ENCODE measurements at places on chromosomes 4 and X.
A peak's percentile ranks its signal among the peaks of the same experiment; 100 is the strongest.

- DNase-seq: no peak
These were observed 26.7 kb downstream of the NR3C2 start for GRCh38 chr4:148415500-148415899.

GRCh38 chr4:73103799-73104503, 34.4 kb upstream of the COX18 start:
- no peak for DNase-seq

GRCh38 chrX:136453771-136454170, 34.0 kb upstream of the BRS3 start:
- DNase-seq: no peak

DNA sequence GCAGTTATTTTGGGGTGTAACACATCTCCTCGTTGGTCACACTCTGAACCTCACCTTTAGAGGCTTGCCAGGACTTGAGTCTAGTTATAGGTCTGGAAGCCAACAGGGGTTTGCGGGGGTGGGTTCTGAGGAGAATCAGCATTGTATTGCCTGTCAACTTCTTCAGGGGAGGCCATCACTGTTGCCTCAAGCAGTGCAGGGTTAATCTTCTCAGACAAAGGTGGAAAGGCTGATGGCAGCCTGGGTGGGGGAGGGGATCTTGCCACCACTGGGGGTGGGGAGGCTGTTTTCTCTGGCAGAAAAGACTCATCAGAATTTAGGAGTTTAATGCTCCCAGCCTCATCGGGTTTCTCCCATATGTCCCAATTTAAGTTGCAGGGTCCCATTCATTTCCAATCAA, 387.8 kb downstream of the PRR32 start:
- DNase-seq: no peak

- no peak for DNase-seq
These were observed 20.1 kb downstream of the LYAR start for GRCh38 chr4:4269856-4270255.

GRCh38 chr4:80576796-80577195, 241.3 kb downstream of the CFAP299 start:
- no peak for DNase-seq

GRCh38 chr4:102319594-102319993, 25.7 kb downstream of the SLC39A8 start:
- DNase-seq: no peak

DNA sequence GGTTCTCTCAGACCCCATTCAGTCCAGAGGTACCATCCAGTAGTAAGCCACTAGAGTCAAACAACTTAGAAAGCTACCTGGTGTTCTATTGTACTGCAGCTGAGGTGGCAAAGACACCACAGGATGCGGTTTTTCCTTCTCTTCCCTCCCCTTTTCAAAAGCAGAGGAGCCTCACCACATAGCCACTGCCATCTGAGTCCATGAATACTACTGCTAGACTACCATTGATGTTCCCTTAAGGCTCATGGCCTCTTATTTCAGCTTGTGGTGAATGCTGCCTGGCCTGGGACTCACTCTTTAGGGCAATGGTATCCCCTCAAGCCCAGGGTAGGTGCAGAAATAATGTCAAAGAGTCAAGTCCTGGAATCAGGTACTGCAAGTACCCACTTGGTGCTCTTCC, 41.8 kb upstream of the KLHL4 start:
- DNase-seq: no peak

- DNase-seq: no peak
These were observed 3.8 kb downstream of the ASMT start for GRCh38 chrX:1618689-1619088.

DNA sequence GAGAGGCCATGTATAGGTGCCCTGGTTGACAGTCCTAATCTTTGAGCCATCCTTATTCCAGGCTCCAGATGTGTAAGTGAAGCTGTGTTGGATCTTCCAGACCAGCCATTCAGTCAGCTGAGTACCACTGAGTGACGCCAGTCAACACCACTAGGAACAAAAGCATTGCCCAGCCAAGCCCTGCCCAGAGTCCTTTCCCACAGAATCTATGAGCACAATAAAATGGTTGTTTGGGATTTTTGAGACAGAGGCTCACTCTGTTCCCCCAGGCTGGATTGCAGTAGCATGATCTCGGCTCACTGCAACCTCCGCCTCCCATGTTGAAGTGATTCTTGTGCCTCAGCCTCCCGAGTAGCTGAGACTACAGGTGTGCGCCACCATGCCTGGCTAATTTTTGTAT, 262.5 kb downstream of the BCOR start:
- DNase-seq: no peak

DNA sequence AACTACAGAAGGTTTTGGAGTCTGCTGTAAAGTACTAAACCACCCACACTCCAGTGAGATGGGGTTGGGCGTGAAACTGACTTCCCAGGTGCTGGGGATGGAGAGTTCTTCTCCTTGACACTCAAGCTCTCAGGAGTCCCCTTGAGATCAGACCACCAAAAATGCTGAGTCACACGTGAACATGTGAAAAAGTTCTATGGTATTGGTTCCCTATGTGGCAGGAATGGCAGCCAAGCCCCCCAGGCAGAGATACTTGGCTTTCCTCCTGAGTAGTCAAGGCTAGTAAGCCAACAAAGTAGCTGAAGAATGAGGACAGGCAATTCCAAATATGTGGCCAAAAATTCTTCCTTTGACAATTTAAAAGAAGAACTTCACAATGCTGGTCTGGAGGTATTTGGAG, 222.0 kb upstream of the ADAMTS3 start:
- DNase-seq: no peak

- no peak for DNase-seq
These were observed 50.9 kb upstream of the ADRA2C start for GRCh38 chr4:3715061-3715854.

- DNase-seq: no peak
These were observed 48.3 kb downstream of the SEL1L3 start for GRCh38 chr4:25814301-25815136.

DNA sequence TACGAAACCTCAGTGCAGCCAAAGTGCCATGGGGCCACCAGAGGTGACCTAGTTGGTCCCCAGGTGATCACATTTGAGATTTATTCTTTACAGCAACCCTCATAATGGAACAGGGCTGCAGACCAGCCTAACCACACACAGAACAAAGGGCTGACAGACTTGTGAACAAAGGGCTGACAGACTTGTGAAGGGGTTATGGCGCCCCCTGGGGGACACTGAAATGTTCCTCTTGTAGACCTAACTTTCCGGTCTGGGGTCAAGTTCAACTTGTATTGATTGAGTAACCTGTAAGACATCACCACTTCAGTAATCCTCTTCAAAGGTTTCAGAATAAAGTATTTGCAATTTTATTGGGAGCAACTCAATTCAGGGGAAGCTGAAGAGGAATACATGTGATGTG, 175.9 kb upstream of the RPS6KA3 start:
- peak; percentile 27 for DNase-seq

GRCh38 chr4:144499777-144500176, 146.2 kb upstream of the HHIP start:
- no peak for DNase-seq

DNA sequence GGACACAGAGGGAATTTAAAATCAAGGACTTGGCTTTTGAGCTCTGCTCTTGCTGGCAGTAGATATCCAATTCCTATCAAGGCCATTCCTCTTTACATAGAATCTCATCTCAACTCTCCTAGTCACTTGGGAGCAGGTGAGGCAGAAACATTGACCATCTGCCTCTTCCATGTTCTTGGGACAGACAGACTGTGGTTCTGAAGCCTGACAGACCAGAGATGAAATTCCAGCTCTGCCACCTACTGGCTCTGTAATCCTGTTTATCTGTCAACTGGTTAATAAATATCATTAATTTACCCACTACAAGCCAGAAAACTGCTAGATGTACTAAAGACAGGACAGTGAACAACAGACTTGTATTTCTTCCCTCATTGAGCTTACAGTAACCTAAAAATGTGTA, 300.8 kb downstream of the ADGRL3 start:
- no peak for DNase-seq

- no peak for DNase-seq
These were observed 1076.8 kb downstream of the PDHA2 start for GRCh38 chr4:96916711-96917110.

GRCh38 chr4:173436149-173436579, 37.2 kb upstream of the SCRG1 start:
- no peak for DNase-seq

- DNase-seq: no peak
These were observed 145.1 kb downstream of the TBL1X start for GRCh38 chrX:9609987-9610386.

- DNase-seq: no peak
These were observed 16.7 kb downstream of the SLC7A11 start for GRCh38 chr4:138225477-138225876.

- no peak for DNase-seq
These were observed 49.3 kb upstream of the CLCN4 start for GRCh38 chrX:10107483-10107882.

DNA sequence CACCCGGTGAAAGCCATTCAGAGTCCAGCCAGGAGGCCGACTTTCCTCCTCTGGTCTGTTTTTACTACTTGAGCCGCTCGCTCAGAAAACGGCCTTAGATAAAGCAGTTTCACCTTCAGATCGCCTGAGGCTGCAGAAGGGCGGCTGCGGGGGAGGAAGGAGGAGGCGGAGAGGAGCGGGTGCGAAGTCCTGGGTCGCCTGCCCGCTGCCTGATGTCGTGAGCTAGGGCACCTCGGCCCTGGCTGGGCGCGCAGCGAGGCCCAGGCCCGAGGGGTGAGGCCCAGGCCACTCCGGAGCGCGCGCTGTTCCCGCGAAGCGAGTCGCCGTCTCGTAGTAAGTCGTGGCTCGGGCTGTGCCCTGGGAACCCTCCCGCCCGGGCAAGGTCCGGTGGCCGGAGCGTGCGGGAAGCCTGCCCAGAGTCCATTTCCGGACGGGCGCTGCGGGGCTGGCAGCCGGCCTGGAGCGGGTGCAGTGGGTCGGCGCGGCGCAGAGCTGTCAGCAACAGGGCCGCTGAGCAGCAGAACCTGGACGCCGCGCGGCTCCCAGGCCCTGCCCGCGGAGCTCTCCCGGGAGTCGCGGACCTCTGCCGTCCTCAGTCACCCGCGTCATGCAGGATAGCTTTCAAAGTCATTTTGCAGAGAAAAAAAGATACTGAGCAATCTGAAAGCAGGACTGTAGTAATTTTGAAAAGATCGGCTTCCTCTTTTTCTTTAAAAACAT, 18.6 kb downstream of the TRIM2 start:
- peak; percentile 40 for DNase-seq

- DNase-seq: no peak
These were observed 4.6 kb downstream of the SEC31A start for GRCh38 chr4:82886147-82886942.

DNA sequence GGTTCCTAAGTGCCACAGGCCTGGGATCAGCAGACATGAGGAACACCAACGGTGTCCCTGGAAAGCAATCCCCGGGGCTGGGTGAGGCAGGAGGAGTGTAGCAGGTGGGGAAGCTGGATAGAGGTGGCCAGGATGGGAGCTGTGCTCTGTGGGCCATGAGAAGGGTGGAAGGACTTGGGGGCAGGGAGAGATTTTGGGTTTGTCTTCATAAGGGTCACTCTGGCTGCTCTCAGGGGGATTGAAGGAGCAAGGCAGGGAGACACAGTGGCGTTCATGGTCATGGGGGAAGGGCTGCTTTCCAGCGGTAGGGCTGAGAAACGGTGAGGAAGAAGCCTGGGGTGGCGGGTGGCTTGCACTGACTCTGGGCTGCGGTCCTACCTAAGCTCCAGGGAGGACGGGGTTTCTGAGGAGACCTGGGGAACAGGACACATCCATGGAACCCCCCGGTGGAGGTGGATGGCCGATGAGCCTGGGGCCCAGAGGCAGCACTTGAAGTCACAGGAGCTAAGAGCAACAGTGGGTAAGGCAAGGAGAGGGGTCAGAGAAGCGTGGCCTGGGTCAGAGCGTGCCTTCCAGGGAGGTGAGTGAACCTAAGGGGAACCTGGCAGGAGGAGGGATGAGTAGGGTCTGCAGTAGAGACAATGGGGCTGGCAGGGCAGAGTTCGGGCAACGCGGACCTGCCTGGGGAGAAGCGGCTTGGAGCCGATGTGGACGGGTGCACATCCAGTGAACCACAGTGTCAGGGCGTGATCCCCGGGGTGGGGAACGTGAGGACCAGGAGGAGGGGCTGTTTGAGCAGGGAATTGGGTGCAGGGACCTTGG, 12.4 kb upstream of the CTBP1 start:
- DNase-seq: no peak

DNA sequence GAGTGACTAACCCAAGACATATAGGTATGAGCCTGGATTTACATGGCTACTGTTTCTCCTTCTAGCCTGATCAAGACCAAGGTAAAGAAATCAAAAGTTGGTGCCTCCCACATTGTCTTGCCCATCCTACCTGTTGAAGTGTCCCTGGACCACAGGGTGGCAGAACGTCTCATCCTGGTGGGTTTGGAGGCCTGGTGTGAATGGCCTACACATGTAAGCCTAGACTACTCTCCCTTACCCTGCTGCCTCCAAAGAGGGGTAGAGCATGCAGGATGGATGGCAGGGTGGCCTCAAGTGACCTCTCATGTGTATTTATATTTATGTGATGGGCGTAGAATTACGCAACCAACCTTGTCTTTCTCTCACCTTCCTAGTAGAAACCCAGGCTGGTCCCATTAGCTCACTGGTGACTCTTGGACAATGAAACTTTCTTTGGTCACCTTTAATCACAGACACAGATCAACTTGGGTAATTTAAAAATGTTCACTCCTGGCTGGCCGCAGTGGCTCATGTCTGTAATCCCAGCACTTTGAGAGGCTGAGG, 73.3 kb upstream of the SOD3 start:
- no peak for DNase-seq

DNA sequence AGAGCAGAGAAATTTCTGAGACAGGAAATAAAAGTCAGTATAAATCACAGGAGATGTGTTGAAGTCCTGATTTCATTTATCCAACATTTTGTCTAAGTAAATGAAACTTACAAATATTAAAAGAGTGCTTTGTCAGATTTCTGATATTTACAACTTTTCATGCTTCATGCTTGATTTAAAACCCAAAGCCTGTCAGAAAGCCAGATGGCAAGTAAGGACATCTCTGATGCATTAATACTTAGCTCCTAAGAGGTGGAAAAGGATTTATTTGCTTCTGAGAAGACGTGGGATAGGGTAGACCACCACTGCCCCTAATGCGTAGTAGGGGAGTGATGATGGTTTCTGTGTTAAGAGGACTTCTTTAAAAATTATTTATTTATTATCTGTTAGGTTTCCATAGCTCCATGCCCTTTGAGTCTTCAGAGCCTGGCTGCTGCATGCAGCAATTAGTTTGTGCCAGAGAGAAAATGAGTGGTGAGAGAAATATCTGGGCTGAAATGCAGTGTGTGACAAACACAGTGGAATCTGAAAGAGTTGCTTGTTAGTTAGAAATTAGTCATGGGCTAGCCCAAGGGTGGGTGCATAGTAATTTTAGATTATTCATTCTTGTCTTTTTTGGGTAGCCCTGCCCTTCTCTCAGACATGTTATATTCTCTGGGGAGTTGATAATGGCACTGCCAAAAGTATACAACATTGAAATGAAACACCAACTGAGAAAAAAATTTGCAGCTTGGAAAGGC, 333.8 kb downstream of the C4orf33 start:
- DNase-seq: no peak
